Bladder microvascular endothelial cell (primary cell): ENCODE measurements at places on chromosomes 7 and 10. TPM values are rescaled to one million over a fixed set of nuclear protein-coding genes. Genes with fewer than 3 reads are reported as not detected.

Gene PALS2
- 5.2 and 18.9 TPM in 2 replicates for total RNA-seq

Gene TFEC
- total RNA-seq, result 8.5 and 8.6 TPM in 2 replicates

Gene FZD1
- total RNA-seq, result 1.5 and 5.3 TPM in 2 replicates

Gene OR9A2
- total RNA-seq, result 0.06 TPM in 1 of 2 replicates, not detected in the other

Gene TSPAN12
- 18.8 and 61.3 TPM in 2 replicates for total RNA-seq

Gene PPP1R17
- total RNA-seq, result not detected in 2 replicates

Gene CALHM3
- not detected in 2 replicates for total RNA-seq

Gene CYP2W1
- total RNA-seq, result not detected in 2 replicates

Gene TCTN3
- total RNA-seq, result 16.7 and 33.9 TPM in 2 replicates

Gene C7orf57
- 0.19 TPM in 1 of 2 replicates, not detected in the other for total RNA-seq

Gene NUTM2D
- 0.97 and 1.6 TPM in 2 replicates for total RNA-seq

Gene FOXL3
- total RNA-seq, result not detected in 2 replicates

Gene PIK3CG
- 2.5 and 5.3 TPM in 2 replicates for total RNA-seq

Gene PDZD7
- total RNA-seq, result 0.16 and 0.44 TPM in 2 replicates

Gene ZSCAN25
- 9.6 and 20.0 TPM in 2 replicates for total RNA-seq

Gene WASHC2A
- 32.7 and 62.1 TPM in 2 replicates for total RNA-seq

Gene GIMAP4
- 131 and 293 TPM in 2 replicates for total RNA-seq

Gene DRGX
- total RNA-seq, result not detected in 2 replicates
